Osteoblast (primary cell): ENCODE measurements at places on chromosomes 5 and 9.

DNA sequence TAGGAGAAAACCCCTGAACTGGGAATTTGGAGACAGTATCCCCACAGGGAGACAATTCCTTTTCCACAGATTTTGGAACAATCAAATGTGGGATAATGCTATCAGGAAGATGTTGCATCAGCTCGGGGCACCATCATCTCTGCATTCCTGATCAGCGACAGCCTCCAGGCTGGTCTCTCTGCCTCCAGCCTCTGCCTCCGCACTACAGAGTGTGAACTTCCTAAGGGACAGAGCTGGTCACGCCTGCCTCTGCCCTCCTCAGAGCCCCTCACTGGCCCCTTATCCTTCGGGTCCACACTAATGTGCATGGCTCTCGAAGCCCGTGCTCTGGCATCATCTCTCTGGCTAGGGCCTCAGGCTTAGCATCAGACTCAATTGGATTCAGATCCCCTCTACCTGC is 8.6 kb downstream of the FOXI1 start:
- DNase-seq, result no peak

- no peak for DNase-seq
Measured at GRCh38 chr9:106403081-106403480, 459.9 kb upstream of the ZNF462 start.

- no peak for DNase-seq
Measured at GRCh38 chr5:178515776-178516503, 74.3 kb downstream of the COL23A1 start.

DNA sequence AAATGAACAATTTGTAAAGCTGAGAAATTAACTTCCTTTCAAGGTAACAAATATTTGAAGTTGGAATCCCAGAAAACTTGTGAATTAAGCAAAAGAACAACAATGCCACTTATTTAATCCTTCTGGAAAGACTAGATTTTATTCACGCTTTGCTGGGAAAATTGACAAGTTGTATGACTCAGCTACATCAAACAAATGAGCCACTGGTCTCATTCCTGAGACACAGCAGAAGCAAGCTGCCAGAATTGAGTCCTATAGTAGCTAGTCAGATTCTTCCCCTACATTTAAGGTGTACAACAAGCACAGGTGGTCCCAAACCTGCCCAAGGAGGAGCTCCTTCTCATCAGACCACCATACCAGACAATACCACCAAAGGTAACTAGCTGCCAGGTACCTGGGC is 280.7 kb downstream of the SPOCK1 start:
- DNase-seq, result no peak

DNA sequence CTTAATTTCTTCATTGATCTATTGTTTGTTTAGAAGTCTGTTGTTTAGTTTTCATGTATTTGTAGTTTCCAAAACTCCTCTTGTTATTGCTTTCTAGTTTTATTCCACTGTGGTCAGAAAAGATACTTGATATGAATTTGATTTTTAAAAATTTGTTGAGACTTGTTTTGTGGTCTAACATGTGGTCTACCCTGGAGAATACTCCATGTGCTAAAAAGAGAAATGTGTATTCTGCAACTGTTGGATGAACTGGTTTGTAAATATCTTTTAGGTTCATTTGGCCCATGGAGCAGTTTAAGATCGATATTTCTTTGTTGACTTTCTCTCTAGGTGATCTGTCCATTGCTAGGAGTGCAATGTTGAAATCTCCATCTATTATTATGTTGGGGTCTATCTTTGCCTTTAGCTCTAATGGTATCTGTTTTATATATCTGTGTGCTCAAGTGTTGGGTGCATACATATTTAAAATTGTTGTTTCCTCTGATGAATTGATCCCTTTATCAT is 150.6 kb upstream of the ATP10B start:
- no peak for DNase-seq

DNA sequence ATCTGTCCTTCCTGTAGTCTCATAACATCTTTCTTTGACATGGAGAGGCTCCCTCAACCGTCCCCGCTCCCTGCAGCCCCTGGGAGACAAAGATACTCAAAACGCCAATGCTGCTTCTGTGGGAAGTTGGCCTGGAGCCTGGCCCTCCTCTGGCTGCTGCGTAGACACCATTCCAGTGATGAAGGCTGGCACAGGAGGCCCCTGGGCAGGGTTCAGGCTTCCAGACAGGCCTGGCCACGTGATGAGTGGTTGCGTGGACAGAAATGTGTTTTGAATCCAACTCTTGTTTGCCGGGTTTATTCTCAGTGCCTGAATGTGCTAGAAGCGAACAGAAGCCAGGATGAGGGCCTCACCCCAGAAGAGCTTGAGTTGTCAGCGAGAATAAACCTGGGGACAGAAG is 43.2 kb upstream of the NKX2-5 start:
- DNase-seq, result no peak

DNA sequence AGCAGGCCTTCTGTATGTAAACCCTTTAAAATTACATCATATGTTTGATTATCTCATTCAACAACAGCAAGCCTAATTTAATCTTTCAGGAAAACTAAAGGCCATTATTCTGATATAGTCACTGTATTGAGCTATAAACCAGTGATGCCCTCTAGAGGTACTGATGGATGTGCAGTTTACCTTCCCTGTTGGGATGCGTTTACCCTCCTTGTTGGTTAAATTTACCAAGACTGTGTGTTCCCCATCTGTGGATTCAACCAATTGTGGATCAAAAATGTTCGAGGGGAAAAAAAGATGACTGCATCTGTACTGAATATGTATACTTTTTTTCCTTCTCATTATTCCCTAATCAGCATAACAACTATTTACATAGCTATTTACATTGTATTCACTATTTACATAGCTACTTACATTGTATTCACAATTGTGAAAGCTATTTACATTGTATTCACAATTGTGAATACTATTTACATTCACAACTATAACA is 3.7 kb upstream of the BAAT start:
- no peak for DNase-seq
